Heart left ventricle (tissue), 16 donors: ENCODE measurements at places on chromosomes 16 and 17. TPM values are rescaled to one million over a fixed set of nuclear protein-coding genes. Genes with fewer than 3 reads are reported as not detected.

Gene EVPL
- total RNA-seq, result 0.05 TPM

Gene KRTAP4-9
- total RNA-seq, result not detected

Gene SDK2
- 3.2 TPM for total RNA-seq

Gene PMP22
- 136 TPM for total RNA-seq

Gene G6PC1
- total RNA-seq, result not detected

Gene GNG13
- not detected for total RNA-seq

Gene SERPINF2
- not detected for total RNA-seq
